ENCODE measurements at places on chromosomes 16 and 17.
A peak's percentile ranks its signal among the peaks of the same experiment; 100 is the strongest.

- DNase-seq: no peak
These were observed 25.8 kb downstream of the ABR start for GRCh38 chr17:1153795-1154546.

DNA sequence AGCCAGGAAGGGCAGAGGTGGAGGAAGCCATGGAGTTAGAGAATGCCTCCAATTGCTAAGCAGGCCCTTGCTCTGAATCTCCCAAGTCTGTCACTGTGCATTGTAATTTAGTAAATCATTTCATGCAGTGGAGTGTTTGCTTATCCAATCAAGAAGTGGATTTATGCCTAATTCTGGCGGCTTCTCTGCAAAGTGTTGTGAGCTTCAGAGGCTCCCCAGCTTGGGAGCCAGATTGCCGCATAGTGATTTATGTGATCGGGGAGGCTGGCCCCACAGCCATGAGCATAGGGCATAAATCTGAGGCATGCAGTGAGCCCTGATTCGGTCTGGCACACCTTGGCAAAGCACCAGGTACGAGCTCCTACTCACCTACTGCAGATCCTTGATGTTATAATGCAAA is 520.8 kb downstream of the HS3ST4 start:
- DNase-seq: no peak

GRCh38 chr16:58284469-58284868 is 10.4 kb downstream of the PRSS54 start:
- DNase-seq: no peak

GRCh38 chr17:3543453-3543852 is 14.2 kb downstream of the TRPV3 start:
- no peak for DNase-seq

DNA sequence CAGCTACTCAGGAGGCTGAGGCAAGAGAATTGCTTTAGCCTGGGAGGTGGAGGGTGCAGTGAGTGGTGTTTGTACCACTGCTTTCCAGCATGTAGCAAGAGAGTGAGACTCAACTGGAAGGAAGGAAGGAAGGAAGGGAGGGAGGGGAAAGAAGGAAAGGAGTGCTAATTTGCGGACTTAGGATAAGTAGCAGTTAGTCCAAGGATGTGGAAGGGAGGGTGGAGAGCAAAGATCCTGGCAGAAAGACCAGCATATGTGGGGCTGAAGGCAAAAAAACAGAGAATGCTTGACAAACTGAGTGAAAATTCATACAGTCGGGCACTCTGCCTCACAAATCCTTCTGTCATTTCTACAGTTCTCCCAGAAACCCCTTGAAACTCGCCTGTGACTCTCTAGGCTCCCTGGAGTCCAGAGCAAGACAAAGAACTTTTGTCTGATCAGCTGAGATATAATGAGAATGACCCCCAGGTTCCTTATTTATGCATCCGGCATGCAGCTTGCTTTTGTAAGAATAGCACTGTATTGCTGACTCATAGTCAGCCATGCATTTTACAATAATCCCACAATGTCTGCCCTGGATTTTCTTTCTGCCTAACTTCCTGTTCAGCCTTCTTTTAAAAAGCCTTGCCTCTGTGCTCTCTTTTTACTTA is 31.5 kb downstream of the CDK5RAP3 start:
- no peak for DNase-seq

DNA sequence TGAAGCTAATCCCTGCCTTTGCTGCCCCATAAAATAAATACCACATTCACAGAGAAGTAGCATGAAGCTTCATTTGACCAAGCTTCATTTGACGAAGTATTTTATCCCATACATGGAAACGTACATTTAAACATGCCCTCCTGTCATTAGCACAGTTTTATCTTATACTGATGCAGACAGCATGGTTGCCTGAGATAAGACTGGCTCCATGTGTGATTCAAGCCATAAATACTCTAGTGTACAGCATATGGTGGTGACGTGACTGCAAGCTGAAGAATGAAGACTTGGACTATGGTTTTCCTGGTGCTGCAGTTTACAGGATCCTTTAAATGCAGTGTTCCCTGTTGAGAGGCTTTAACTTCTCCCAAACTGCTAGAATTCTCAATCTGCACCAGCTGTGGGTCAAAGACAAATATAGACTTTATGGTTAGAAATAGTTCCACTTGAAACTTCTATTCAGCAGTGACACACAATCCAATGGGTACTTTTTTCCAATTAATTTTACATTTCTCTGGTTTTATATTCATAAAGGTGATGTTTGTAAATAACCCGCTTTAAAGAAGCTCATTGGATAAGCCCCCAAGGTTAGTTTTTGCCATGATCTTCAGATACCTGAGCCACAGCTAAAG is 64.9 kb downstream of the CYB561 start:
- no peak for DNase-seq

DNA sequence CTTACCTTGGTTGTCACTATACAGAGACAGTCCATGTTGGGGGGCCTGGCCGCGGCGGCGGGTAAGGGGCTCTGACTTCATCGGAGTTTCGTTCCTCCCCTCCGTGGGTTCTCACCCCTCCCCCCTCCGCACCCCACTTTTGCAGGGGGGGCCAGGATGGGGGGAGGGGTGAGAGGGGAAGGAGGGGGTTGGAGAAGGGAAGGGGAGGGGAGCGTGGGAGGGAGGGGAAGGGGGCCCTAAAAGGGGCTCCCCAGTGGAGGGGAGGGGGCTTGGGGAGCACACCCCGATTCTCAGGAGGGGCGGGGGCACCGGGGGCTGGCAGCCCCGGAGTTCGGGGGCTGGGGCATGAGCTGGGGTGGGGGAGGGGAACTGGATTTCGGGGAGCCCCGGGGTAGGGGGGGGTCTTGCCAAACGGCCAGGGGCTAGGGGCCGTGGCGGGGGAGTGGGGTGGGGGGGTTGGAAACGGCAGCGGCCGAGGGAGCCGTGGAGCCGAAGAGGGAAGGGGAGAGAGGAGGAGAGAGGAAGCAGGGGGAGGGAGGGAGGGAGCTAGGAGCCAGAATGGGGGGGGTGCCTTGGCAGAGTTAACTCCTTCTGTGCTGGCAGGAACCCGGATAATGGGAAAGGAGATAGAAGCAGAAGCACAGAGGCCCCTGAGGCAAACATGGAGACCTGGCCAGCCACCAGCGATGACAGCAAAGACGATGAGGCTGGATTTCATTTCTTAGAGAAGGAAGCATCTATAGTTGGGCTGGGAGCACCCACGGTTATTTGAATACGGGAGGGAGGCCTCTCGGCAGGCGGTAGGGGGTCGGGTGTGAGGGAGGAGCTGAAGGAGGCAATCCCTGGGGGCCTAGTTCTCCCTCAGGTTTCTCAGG is 2.3 kb downstream of the DLG4 start:
- DNase-seq: no peak

GRCh38 chr17:41446806-41447205 is 6.0 kb upstream of the KRT38 start:
- DNase-seq: no peak

GRCh38 chr16:81734632-81735434 is 44.3 kb upstream of the PLCG2 start:
- no peak for DNase-seq

DNA sequence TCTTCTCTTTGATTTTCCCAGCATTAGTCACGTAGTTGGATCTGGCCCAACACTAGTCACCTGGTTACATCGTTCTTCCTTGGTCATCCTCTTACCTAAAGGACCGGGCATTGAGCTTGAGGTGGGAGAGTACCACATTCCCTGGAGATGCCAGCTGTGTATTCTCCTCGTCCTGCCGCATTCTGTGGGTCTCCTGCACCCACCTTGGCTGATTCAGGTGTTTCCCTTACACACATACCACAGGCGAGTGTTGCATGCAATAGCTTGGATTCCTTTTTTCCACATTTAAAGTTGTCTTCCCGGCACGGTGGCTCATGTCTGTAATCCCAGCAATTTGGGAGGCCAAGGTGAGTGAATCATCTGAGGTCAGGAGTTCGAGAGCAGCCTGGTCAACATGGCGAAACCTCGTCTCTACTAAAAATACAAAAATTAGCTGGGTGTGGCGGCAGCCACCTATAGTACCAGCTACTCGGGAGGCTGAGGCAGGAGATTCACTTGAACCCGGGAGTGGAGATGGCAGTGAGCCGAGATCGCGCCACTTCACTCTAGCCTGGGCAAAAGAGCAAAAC is 21.6 kb upstream of the CLEC18C start:
- DNase-seq: no peak

DNA sequence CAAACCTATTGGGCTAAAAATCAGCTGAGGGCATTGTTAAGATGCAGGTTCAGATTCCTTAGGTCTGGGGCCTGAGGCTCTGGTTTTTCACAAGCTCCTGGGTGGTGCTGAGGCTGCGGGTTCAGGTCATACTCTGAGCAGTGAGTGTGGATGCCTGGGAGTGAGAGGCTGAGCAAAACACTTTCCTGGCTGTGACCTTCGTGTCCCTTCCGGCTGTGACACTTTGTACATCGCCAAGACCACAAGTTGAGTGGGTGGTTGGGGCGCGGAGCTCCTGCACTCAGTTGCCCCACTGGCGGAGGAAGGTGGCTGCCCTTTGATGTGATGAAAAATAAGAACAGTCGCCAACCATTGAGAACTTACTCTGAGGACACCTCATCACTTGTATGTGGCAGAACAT is 24.8 kb downstream of the CCR7 start:
- peak; percentile 82 for DNase-seq

DNA sequence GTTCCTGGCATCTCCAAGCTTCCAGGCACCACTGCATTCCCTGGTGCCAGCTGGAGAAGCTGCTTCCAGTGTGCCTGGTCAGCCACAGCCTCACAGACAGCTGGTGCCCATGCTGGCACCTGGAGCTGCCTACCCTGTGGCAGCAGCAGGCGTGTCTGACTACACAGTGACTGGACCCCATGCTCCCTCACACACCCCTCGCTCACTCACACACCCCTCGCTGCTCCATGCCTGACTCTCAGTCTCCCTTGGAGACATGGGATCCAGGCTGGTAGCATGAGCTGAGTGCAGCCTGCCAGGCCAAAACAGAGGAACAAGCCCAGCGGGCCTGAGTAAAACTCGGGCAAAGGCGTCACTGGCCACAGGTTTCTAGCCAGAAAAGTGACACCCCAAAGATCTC is 59.1 kb upstream of the SMIM36 start:
- DNase-seq: no peak

DNA sequence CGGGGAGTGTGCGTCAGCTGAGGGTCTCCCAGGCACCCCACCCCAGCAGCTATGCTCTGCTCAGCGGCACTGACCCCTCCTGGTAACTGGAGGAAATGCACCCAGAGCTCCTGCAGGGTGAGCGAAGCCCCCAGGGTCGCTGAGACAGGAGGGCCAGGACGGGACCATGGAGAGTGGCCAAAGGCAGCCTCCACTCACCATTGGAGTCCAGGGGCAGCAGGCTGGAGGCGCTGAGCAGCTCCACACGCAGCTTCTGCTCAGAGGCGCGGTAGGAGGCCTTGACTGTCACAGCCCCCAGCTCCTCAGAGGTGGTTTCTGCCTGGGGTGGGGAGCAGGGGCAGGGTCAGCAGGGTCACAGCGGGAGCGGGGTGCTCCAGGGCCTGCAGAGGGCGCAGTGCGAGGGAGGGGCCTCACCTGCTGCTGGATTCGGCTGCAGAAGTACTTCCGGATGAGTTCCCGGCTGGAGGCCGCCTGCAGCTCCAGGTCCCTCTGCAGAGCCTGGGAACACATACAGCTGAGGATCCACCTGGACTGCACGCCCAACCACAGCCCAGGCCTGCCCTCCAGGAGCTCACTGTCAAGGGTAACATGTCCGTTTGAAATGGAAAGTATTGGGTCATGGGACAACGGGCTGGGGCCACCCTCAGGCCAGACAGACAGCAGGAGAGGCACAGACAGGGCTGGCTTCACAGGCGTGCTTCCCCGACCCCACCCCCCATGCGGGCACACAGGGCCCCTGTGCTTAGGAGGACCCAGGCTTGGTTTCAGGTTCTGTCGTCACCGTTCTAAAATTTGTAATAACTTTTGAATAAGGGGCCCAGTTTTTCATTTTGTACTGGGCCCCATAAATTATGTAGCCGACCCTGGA is 13.8 kb downstream of the UNC13D start:
- DNase-seq: peak; percentile 76

GRCh38 chr17:31496601-31497000 is 105.1 kb downstream of the RAB11FIP4 start:
- no peak for DNase-seq

GRCh38 chr17:721540-721937 is 6.9 kb upstream of the VPS53 start:
- no peak for DNase-seq

GRCh38 chr17:57517273-57517631 is 227.8 kb downstream of the CCDC182 start:
- no peak for DNase-seq

DNA sequence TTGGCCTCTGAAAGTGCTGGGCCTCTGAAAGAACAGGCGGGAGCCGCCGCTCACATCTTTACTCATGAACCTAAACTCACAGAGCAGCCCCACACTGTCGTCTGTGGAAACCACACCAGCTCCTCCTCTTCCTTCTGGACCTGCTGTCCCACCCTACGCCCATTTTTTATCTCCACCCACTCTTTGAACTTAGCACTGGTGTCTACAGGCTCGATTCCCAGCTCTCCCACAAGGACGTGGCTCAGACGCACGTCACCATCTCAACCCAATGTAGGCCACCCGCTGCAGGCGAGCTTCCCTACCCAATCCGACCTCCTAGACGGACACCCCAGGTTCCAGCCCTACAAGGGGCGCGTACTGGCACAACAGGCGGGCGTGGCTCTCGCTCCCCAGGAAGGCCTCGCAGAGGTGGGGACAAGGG is 62.2 kb downstream of the NXN start:
- DNase-seq: no peak

GRCh38 chr16:89257281-89257731 is 39.8 kb downstream of the ZNF778 start:
- DNase-seq: no peak

- DNase-seq: no peak
These were observed 93.8 kb downstream of the TNFRSF13B start for GRCh38 chr17:16878084-16878483.

DNA sequence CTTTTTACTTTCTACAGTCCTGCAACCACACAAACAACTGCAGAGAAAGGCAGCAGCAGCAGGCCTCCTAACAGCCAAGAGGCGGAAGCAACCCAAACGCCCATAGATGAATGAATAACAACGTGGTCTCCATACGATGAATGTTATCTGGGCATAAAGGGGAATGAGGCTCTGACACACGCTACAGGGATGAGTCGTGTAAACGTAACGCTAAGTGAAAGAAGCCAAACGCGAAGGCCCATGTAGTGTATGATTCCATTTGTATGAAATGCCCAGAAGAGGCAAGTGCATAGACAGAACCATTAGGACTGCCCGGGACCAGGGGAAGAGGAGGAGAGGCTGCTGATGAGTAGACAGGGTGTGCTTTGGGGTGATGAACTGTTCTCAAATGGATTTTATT is 94.8 kb upstream of the DNAH17 start:
- DNase-seq: no peak

DNA sequence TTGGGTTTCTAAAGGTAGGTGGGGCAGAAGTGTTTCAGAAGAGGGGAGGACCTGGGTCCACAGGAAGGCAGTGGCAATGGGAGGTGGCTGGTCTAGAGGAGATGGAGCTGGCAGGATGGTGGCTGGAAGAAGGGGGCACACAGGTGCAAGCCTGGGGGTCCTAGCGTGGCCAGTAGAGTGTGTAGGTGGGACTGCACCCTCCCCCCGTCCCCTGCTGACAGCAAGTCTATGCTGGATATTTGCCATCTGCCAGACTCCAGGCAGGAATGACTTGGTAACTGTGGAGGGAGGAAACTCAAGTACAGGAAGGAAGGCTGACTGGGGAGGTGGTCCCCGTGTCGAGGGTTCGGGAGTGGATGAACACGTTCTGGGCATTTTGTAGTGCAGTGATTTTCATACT is 8.6 kb downstream of the MED9 start:
- no peak for DNase-seq

GRCh38 chr16:87047221-87048037 is 269.8 kb downstream of the C16orf95 start:
- no peak for DNase-seq

Data from activated CD8-positive, alpha-beta memory T cell treated with anti-CD3 and anti-CD28 coated beads for 24 hours (primary cell).